ENCODE measurements at places on chromosomes 6 and 20.

DNA sequence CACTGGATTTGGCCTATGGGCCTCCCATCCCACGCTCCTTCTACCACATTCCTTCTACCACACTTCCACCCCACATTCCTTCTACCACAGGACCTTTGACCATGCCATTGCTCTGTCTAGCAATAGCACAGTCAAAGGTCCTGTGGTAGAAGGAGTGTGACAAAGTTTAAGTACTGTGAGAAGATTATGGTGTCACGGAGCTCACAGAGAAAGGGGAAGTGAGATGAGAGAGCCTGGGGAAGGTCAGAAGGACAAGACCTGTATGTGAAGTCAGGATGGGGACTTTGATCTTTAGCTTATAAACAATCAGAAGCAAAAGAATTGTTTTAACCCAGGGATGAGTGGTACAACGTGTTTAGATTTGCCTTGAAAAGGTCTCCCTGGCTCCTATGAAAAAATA lies 568.2 kb upstream of the CHD6 start:
- no peak for DNase-seq

DNA sequence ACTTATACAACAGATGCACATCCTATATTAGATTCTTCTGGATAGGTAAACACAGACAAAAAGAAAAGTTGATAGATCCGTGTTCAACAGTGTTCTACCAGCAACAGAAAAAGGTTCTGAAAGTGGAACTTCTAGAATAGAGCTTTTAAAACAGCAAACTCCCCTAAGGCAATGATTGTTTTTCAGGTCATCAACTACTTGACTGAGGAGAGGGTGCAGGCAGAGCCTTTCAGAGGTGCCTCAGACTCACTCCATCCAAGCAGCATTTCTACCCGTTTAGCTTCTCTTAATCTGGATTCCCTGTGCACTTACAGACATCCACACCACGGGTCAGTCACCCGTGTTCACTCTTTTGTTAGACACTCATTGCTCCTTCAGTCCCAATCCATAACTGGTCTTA lies 28.9 kb downstream of the FYN start:
- peak; percentile 15 for DNase-seq

DNA sequence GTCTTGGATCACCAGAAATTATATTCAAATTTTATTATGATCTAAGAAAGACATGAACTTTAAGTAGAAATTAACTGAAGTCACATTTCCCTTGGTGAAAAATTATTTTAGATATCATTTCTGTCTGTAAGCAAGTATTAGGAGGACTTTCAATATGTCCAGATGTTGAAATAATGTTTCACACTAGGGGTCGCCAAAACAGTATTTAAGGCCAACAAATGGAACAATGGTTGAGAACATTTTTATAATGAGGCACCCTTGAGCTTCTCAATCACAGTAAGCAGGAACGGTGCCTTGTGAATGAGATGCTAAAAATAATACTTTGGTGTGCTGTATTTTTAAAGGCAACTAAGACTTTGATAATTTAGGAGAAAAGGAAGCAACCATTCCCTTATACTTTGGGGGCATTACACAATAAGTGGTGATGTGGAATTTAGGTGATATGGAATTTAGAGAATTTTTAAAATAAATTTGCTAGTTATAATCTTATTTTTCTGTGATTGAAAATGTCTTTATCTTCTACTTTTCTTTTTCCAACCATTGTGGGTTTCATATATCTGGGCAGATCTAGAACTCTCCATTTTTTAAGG lies 9.6 kb upstream of the SF3B5 start:
- peak; percentile 60 for DNase-seq

GRCh38 chr6:160735523-160735922 lies 33.5 kb downstream of the PLG start:
- no peak for DNase-seq

DNA sequence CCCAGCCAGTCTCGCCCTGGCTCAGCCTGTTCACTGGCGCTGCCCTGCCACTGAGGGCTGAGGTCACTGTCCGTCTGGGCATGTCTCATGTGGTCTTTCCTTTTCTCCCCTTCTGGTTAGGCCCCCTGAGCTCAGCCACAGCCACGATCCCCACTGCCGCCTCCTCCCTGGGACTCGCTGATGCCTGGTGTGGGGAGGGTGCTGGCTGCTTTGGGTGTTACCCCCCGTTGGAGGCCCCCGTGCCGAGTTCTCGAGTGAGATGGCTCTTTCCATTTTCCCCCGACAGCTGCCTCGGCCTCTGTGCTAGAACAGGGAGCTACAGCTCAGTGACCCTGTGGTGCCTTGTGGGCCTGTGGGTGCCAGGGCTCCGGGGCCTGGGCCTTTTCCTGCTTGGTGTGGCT lies 14.9 kb upstream of the TCFL5 start:
- DNase-seq: no peak

DNA sequence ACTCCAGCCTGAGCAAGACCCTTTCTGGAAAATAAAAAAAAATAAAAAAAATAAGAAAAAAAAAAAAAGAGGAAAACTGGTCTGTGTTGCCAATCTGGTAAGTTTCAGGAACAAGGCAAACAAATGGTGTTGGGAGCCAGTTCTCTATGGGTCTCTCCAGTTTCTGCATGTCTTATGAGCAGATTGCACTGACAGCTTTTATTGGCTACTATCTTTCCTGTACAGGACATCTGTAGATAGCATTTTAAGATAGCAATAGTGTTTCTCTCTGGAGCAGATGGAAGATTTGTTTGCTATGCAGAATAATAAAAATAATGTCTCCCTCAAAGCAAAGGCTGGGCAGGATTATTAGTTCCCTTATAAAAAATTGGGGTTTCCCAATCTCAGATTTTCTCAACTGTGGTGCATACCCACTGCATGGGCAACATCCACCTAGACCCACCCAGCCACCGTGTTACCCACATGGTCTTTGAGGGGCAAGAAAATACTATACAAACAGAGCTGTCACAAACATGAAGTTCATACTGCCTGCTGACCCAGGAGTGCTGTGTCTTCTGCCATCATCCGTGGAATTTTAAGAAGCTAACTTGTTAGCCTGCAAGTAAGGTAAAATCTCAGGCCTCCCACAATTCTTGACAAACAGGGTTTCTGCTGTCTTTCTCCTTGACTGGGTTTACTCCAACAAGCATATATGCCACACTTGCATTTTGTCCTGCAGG lies 9.5 kb downstream of the GMDS start:
- no peak for DNase-seq

DNA sequence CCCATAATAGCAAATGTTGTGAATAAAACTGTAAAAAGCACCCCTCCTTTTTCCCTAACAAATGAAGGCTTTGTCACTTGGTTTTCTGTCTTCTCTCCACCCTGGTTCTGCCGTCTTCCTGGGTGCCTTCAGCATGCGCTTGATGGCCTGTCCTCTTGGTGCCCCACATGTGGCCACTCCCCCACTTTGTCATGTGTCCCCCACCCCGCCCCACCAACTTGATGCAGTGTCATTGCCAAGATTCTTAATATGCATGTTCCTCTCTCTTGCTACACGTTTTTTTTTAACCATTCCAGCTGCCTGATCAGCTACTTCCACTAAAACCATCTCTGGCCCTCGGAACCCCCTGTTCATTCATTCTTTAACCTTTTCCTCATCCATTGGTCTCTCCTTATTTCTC lies 340.3 kb downstream of the QKI start:
- DNase-seq: no peak

DNA sequence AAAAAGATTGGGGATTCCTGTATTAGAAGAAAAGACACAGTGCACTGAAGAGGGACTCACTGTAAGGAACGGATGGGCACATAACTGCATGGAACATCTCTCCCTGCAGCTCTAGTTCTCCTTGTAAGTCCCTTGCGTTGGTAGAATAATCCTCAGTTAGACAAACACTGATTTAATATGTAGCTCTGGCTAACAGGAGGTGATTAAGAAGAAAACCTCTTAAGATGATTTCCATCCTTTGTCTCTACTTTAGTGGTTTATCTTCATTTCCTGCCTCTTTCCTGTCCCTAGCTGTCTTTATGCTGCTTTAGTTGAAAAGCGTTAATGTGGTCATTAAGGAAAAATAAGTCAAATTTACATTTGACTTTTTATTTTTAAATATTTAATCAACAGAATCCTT lies 86.6 kb downstream of the SLC16A10 start:
- no peak for DNase-seq

DNA sequence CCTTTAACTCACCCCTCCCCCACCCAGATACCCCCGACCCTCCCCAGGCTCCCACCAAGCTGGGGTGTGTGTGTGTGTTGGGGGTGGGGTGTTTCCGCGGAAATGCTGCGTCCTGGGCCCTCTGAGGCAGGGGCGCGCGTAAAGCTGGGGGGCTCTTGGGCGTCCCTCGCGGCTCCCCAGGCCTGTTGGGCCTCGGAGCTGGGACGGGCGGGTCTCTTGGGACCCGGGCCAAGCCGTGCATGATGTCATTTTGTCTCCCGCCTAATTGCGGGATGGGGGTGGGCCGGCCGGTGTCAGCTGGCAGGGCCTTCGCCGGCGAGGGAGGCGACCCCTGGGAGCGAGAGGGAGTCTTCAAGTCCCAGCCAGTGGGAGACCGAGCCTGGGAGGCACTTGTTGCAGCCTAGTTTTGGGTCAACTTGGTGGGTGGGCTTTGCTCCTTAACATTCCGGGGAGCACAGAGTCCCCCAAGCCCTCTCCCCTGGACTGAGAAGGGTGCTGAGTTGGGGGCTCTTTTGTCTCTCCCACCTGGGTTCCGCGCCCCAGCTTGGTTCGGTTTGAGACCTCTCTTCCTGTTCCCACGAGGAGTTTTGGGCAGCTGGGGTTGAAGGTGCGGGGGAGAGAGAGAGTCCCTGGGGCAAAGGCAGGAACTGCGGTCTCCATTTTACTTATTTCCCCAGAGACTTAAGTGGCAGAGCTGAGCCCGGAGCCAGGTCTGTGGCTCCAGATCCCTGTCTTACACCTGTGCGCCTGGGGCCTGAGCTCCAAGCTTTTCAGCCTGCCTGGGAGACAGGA lies 623 bp downstream of the MYBL2 start:
- peak; percentile 79 for DNase-seq

- DNase-seq: no peak
These were observed 85.7 kb downstream of the C6orf118 start for GRCh38 chr6:165223736-165224135.

DNA sequence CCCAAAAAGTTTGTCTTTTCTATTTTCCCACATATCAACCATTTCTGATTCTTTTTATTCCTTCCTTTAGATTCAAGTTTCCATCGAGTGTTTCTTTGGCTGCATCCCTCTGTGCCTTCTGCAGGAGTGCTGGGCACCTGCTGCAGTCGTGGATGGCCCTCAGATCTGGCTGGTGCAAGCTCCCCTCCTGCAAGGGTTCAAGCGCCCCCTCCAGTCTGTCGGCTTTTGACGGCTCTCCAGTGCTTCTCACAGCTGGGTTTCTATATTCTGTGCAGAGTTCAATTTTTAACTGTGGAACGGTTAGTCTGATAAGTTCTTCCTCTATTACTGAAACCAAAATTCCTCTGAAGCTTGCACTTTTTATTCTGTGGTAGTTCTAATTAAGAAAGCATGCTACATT lies 132.1 kb downstream of the HUS1B start:
- DNase-seq: no peak

- no peak for DNase-seq
These were observed 14.7 kb upstream of the CHD6 start for GRCh38 chr20:41632896-41633295.

GRCh38 chr6:42257614-42258013 lies 40.0 kb upstream of the MRPS10 start:
- DNase-seq: no peak

GRCh38 chr6:54847799-54848597 lies 1.4 kb downstream of the FAM83B start:
- no peak for DNase-seq

- DNase-seq: no peak
These were observed 6.0 kb downstream of the DLGAP4 start for GRCh38 chr20:36311854-36312723.

- peak; percentile 33 for DNase-seq
These were observed 571 bp upstream of the EEF1A2 start for GRCh38 chr20:63499338-63499969.

DNA sequence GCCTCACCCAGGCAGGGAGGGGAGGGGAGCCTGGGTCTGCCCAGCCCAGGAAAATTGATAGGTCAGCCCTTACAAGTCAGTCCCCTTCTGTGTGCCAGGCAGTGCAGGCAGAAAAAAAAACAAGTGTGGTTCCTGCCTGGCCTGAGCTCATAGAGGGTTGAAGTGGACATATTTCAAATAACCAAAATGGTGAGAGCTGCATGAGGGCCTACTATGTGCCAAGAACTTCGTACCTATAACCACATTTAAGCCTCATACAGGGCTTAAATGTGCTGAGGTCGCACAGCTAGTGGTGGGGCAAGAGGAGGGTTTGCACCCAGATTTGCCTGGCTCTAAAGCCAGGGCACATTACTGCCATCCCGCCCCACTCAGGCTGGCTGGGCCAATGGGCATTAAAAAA lies 6.9 kb upstream of the NOL4L start:
- DNase-seq: no peak

GRCh38 chr6:74932232-74932888 lies 273.5 kb downstream of the COL12A1 start:
- DNase-seq: no peak

DNA sequence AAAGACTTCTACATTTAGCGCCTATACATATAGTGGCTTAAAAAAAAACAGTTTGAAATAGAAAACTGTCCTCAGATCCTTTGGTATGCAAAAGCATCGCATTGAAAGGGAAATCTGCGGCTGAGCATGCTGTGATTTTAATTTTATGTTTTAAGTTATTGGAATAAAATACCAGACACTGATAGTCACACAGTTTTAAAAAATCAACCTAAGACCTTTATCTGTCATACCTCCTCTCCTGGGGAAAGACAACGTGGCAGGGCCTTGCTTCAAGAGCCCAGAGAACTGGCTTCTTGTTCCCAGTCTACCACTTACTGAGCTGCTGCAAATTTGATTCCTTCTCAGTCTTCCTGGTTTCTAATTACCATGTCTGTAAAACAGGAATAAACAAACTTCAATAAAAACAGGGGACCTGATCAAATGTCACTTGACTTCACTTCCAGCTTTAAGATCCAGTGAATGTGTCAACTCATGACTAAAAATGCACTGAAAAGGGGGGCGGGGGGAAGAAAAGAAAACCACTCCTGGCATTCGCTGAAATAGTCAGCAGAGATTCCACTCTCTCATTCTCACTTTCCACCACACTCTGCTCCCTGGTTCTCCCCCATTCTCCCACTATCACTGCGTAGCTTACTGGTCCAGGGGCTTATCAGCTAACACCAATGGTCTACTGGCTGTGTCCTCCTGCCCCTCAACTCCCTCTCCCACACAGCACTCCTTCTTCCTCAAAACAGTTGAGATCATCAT lies 494.7 kb upstream of the MARCKS start:
- no peak for DNase-seq

DNA sequence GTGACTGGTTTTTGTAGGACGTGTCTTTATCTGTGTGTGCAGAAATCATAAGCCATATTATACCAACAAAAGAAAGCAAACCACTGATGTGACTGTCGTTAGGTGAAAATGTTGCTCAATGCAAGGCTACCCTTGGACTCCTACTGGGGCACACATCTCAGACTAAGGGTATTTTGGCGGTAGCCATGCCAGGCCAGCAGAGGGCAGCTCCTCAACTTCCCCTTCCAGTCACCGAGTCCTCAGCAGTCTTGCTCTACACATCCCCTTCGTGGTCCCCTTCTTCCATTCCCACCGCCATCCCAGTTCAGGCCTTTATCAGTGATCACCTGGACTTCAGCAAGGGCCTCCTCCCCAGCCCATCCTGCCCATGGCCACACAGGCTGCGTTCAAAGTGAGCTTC lies 113.7 kb upstream of the GGTLC1 start:
- DNase-seq: peak; percentile 6

All from naive B cell (primary cell).